Activated naive CD8-positive, alpha-beta T cell treated with anti-CD3 and anti-CD28 coated beads for 36 hours (primary cell): ENCODE measurements at places on chromosomes 2 and 18. TPM values are rescaled to one million over a fixed set of nuclear protein-coding genes. Genes with fewer than 3 reads are reported as not detected.

DNA sequence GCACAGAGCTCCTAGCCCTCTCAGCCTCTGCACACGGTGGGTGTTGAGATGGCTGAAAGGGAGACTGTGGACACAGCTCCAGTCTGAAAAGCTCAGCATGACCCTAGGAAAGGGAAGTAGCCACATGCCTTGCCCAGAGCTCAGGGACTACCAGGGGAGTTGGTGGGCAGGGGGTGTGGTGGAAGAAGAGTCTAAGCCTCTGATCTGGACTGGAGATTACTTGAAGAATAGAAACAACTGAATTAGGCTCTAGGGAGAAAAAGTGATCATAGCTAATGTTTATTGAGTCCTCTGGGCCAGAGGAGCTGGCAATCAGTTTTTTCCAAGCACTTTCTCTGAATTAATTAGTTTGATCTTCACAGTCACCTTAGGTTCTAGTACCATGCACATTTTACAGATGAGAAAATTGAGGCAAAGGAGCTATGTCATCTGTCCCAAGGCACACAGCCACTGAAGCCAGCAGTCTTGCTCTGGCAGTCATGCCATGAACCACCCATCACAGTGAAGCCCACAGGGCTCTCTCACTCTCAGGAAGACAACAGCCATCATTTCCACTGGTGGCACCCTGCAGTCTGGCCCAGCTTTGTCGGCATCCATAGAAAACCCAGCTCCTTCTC is 10.3 kb downstream of the SDC1 start:
- no peak for DNase-seq

- no peak for DNase-seq
These were observed 81.8 kb downstream of the CERKL start for GRCh38 chr2:181575024-181575649.

DNA sequence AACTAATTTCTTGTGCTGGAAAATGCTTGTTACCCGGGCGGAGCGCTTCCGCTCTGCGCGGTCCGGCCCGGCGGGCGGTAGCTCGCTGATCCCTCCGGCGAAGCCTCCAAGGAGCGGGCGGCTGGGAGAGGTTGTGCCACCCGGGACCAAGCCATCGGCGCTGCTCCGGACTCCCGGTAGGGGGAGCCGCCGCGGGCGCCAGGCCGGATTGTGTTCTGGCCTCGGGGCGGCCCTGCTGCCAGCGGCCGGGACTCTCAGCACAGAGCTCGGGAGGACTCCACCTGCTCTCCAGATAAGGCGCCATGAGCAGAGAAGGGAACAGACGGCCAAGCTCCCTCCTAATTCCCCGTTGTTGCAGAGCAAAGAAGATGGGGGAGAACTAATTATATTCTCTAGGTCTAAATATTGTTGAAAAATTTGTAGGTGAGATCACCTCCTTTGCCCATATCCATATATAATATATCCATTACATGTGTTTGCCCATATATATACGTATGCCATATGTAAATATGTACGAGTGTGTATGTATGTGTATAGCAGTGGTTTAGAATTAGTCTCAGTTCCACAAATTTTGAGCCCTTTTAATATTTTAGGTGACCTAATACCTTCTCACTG is 13.8 kb upstream of the SATB2 start:
- DNase-seq = peak; percentile 53

GRCh38 chr2:72013726-72014125 is 133.9 kb downstream of the CYP26B1 start:
- no peak for DNase-seq

GRCh38 chr2:197121255-197121654 is 189.3 kb downstream of the ANKRD44 start:
- no peak for DNase-seq

DNA sequence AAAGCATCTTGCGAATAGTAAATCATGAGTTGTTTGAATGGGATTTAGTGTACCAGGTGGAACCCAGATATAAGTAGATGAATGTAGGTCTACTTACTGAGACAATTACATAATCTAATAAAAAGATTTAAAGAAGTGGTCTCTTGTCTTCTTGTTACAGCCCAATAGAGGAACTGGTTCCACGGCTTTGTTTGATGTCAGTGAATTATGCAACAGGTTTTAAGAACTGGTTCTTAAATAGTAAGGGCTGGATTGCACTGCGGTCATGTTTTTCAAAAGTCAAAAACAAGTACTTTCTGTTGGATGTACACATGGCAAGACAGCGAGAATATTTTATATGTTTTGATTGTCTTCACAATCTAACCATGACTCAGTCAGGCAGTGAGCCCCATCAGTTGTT is 15.4 kb upstream of the SLC9A2 start:
- no peak for DNase-seq

- DNase-seq = no peak
These were observed 111.9 kb upstream of the OTOS start for GRCh38 chr2:240252191-240252871.

GRCh38 chr2:236657215-236657614 is 87.6 kb downstream of the ACKR3 start:
- no peak for DNase-seq

GRCh38 chr2:128252501-128252900 is 66.2 kb downstream of the HS6ST1 start:
- DNase-seq = no peak

DNA sequence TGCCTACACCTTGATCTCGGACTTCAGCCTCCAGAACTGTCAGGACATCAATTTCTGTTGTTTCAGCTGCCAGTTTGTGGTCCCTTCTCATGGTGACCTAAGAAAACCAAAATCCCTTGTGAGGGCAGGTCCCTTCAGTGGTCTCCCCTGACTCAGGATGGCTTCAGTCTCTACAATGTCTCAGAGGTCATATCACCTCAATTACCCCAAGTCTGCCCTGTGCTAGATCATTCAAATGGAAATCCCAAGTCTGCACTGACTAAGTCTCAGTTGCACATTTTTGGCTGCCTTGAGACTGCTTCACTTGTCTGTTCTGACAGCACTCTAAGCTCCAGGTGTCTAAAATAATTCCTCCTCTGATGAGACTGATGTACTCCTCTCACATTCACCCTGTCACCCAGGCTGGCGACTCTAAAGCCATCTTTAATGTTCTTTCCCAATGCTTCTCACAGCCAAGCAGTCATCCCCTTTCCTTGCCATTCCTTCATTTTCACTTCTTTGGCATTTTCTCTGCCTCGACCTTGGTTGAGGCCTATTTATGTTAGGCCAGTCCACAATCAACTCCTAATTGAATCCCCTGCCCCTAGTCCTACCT is 470.8 kb downstream of the DLGAP1 start:
- DNase-seq = no peak

- no peak for DNase-seq
These were observed 86.9 kb upstream of the GPC1 start for GRCh38 chr2:240348522-240348921.

DNA sequence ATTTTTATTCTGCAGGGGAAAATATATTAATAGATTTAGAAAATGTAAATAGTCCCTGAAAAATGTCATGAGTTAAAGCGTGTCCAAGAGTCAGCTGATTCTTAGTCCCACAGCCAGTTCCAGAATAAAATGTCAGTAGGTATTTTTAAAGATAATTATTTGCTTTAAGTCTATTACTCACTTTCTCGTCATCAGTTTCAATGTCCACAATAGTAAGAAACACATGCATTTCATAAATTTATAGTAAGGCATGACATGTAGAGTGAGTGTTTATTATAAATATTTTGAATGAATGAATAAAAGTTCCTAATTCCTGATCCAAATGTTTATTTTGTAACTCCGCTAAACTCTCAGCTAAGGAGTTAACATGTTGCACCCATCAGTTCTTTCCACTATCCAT is 1044.0 kb upstream of the PIK3C3 start:
- no peak for DNase-seq

GRCh38 chr2:237149425-237149824 is 63.7 kb downstream of the COPS8 start:
- DNase-seq = no peak

DNA sequence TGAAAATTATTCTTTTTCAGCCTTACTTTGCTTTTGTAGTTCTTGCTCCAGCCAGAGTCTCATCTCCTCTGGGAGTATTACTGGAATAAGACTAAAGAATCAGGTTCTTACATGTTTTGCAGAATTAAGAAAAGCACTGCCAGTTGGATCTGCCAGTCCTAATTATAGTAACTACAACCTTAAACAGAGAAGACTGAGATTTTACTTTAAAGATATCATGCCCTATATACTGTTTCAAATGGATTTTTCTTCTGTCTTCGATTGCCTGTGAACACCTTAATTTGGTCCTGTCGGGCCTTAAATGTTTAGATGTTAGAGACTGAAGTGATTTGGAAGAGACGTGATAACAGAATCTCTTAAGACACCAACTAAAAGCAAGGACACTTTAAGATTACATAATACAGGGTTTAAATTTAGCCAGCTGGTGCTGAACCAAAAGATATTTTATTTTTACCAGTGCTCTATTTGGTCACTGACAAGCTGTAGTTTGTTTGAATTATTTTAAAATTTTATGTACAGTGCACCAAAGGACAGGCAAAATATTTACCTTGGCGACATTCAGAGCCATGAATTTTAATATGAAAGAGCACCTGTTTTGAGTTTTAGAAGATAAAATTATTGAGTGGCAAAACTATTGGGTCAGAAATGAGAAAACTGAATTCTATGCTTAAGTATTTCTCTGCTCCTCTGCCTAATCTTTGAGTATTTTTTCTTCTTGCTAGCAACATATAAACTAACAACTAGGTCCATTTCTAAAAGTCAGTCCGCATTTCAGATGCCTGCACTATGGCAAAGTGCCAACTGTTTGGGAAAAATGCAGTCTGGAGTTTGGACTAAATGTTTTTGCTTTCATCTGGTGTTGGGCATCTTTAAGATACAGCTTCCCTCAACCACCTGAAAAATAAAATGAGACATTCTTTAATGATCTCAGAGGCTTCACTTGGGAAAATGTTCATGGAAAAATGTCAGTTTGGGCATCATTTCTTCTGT is 300.0 kb downstream of the XIRP2 start:
- DNase-seq = no peak

GRCh38 chr2:164574931-164575330 is 46.4 kb downstream of the GRB14 start:
- no peak for DNase-seq

DNA sequence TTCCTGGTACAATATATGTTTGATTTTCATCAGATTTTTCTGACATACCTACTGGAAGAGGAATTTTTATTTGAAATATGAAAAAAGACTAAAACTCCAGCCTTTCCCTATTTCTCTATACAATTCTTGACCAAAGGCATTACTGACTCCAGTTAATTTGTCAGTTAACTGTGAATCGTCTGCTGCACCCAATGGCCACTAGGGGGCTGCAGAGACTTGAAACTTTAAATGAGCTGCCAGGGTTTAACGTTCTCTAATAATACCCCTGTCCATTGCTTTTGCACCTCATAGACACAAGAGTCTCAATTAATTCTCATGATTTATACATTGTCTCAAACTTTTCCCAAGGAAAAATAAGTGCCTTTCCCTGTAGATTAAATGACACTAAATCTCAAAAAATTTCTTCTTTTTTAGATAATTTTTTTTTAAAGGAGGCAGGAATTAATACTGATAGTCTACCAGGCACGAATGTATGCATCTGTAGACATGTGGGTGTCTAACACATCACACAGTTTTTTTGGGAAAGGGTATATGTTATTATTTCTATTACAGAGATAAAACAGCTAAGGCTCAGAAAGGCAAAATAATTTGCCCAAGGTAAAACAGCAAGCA is 1.8 kb upstream of the ALK start:
- peak; percentile 21 for DNase-seq

DNA sequence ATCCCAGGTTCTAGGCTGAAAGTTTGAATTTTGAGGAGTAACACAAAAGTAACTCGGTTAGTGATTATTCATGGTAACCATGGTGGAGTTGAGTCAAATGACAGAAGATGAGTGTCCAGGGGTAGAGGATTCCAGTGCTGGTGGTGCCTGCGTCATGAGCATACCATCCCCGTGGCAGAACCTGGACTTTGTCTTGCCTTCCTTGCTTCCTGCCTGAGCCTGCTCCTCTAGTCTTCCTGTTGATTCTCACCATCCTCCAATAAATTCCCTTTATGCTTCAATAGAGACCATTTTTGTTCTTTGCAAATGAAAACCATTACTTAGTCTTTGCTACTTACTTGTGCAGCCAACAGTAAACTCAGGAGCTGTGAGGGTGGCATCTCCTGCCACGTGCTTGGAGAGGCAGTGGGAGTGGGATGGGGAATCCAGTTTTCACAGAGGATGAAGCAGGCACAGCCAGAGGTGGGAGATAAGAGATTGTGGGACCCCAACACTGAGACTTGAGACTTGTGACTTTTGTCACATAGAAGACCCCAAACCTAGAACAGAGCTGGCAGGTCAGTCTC is 4.1 kb upstream of the YES1 start:
- DNase-seq = no peak

DNA sequence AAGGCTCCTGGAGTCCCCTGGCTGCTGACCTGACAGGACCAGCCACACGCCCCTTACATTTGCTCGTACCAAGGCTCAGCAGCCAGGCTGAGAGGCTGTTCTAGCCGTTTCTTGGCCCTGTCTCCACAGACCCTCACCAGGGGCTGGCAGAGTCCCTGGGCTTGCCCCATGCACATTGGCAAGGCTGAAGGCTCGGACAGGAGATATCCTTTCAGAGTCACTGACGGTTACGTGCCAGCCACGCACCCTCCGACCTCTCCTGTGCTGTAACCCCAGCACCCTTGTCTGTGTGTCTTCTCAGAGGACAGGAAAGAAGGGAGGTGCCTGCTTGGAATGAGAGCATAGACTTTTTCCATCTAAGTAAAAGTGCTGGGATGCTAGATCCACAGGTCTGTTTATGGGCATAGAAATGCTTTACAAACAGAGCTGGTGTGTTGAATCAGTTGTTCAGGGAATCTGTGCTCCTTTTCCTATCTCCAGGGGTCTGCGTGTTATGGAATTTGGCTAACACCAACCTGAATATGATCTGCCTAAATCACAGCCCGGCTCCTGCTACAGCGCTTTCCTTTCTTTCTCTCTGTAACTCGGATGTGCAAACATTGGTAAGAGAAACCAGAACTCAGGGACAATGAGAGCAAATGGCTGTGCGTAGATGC is 41.0 kb downstream of the COPS8 start:
- DNase-seq = no peak

- DNase-seq = no peak
These were observed 433 bp upstream of the MFF start for GRCh38 chr2:227324642-227324994.

Gene SH3RF3
- total RNA-seq = 2.5 TPM

Gene MEP1B
- total RNA-seq = not detected

Gene PKDCC
- not detected for total RNA-seq
